NCI-H187 (cell line): ENCODE measurements at places on chromosomes 3 and 15.

DNA sequence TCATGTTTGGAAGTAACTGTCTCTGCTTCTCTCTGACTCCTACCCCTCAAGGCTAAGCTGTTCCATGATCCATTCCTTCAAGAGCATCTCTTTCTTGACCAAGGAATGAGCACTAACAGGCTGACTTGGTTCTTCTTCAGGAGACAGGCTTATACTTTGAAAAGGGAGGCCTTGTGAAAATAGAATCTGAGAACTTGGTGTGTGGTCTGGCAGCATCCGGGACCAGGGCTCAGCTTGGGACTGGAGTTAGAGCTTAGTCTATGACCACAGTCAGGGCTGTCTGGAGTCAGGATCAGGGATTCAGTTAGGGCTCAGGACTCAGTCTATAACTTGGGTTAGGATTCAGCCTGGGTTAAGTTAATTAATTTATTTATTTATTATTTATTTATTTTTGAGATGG is 44.9 kb upstream of the SLC6A6 start:
- no peak for DNase-seq

DNA sequence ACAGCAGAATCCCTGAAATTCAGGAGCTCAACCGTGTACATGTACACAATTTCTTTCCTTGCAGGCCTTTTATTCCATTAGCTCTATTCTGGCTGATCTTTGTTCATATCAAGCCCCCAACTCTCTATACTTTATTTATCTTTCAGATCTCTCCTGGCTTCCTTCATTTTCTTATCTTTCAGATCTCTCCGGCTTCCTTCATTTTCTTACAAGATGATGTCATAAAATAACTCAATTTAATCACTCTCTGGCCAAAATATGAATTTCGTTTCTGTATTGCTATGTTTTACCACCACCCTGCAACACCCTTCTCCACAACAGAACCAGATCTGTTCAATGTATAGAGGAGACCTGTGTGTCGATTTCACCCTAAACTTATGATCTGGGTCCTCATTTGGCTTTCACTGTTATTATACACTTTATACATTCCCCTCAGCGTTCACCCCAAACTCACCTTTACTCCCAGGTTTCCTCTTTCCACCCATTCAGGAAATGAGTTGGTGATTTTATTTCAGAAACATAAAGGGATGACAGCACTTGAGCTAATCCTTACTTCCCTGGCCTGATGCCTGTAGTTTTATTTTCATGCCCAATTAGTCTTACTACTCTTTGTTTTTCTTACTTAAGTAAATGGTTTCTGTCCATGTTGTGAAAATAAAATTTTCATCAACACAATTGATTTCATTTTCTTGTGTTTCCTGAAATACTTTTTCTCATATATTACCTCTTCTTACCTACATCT is 195.5 kb downstream of the BCHE start:
- no peak for DNase-seq

DNA sequence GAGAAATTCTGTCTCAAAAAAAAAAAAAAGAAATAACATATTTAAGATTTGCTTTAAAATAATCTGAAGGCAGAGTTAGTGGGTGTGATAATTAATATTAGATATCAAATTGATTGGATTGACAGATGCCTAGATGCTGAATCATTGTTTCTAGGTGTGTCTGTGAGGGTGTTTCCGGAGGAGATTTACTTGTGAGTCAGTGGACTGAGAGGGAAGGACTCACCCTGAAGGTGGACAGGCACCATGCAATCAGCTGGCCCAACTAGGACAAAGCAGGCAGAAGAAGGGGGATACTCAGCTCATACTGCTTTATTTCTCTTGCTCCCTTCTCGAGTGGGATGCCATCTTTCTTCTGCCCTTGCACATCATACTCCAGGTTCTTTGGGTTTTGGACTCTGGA is 16.7 kb upstream of the RPL24 start:
- DNase-seq, result no peak

DNA sequence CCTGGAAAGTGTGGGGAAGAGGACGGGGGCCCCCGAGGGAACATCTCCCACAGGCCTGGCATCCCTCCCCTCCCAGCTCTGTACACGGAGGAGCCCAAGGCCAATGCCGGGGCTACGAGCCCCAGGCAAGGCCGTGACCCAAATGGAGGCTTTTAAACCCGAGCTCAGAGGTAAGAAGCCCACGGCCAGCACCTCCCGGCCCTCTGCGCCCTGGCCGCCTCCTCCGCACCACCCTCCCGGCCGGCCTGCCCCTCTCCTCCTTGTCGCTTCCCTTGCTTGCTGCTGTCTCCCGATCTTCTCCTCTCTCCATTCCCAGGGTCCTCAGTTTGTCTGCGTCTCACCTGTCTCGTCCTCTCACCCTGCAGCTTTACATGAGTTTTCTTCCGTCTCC is 1.3 kb downstream of the MUC4 start:
- DNase-seq, result no peak

- peak; percentile 35 for DNase-seq
Measured at GRCh38 chr3:121834157-121834670, 646 bp downstream of the IQCB1 start.

DNA sequence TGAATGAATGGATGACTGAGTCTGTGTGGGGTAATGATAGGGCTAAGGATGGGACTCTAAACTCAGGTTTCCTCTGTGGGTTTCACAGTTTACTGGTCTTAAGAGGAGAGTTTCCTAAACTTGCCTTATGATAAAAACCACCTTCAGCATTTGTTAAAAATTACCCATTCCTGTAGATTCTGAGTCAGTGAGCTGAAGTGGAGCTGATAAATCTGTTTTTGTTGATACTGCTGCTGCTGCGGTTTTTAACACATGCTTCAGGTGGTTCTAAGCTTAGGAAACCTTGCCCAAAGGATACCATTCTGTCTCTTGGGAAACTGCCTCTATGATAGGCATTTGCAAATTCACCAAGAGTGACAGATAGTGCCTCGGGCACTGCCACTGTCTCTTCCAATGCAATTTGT is 52.6 kb downstream of the MECOM start:
- no peak for DNase-seq

GRCh38 chr3:121870717-121871116 is 23.5 kb upstream of the SLC15A2 start:
- DNase-seq, result no peak

- no peak for DNase-seq
Measured at GRCh38 chr15:49637857-49638256, 17.0 kb downstream of the DTWD1 start.
